ENCODE measurements at places on chromosomes 16 and 17. TPM values are rescaled to one million over a fixed set of nuclear protein-coding genes. Genes with fewer than 3 reads are reported as not detected.

CLEC10A gene
- 7.7 TPM for total RNA-seq

DNA sequence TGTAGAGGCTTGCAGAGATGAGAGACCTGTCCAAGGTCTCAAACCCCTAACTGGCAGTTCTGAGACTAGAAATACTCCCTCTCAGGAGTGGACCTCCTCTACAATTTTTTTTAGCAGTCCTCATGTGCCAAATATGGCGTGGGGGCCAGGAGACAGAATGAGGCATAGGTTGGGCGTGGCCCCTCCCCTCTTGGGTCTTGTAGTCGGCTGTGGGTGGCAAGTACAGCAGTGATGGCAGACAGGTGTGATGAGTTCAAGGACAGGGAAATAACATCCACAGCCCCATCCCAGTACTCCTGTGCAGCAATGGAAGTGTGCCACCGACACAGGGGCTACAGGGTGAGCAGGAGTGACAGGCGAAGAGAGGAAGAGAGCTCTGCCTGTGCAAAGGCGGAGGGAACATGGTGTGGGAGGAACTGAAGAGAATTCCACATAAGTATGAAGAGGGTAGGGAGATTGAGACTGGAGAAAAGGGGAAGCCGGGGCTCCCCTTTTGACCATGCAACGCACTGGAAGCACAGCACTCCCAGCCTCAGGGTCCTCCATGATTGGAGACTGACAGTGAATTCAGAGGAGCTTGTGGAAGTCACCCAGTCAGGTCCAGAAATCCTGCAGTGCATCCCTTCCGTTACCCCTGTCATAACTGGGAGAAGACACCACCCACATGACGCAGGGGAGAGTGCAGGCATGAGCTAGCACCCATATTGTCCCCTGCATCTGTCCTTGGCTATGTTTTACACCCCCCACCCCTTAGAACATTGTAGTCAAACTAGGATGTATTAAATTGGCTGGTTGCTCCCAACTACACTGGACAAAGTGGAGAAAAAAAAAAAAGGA, 14.8 kb upstream of the CETP start:
- H3K27ac ChIP-seq, result no peak overlapping the region
- no peak overlapping the region for H3K4me3 ChIP-seq
- no peak for DNase-seq
- peaks cover 3% of the 10 kb centered on the region for H3K36me3 ChIP-seq
- H3K4me1 ChIP-seq, result no peaks in the 10 kb centered on the region

RCVRN gene
- 1.0 TPM for total RNA-seq

DNA sequence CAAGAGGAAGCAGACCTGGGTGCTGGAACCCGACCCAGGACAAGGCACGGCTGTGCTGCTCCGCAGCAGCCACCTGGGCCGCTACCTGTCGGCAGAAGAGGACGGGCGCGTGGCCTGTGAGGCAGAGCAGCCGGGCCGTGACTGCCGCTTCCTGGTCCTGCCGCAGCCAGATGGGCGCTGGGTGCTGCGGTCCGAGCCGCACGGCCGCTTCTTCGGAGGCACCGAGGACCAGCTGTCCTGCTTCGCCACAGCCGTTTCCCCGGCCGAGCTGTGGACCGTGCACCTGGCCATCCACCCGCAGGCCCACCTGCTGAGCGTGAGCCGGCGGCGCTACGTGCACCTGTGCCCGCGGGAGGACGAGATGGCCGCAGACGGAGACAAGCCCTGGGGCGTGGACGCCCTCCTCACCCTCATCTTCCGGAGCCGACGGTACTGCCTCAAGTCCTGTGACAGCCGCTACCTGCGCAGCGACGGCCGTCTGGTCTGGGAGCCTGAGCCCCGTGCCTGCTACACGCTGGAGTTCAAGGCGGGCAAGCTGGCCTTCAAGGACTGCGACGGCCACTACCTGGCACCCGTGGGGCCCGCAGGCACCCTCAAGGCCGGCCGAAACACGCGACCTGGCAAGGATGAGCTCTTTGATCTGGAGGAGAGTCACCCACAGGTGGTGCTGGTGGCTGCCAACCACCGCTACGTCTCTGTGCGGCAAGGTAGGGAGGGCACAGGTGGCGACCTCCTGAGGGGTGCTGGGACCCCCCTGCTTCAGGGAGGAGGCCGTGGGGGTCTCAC, 667 bp downstream of the FSCN2 start:
- no peaks in the 10 kb centered on the region for H3K27me3 ChIP-seq
- DNase-seq, result no peak
- no peak overlapping the region for H3K27ac ChIP-seq
- H3K4me3 ChIP-seq, result no peak overlapping the region
- no peaks in the 10 kb centered on the region for H3K4me1 ChIP-seq
- no peaks in the 10 kb centered on the region for H3K36me3 ChIP-seq

DNA sequence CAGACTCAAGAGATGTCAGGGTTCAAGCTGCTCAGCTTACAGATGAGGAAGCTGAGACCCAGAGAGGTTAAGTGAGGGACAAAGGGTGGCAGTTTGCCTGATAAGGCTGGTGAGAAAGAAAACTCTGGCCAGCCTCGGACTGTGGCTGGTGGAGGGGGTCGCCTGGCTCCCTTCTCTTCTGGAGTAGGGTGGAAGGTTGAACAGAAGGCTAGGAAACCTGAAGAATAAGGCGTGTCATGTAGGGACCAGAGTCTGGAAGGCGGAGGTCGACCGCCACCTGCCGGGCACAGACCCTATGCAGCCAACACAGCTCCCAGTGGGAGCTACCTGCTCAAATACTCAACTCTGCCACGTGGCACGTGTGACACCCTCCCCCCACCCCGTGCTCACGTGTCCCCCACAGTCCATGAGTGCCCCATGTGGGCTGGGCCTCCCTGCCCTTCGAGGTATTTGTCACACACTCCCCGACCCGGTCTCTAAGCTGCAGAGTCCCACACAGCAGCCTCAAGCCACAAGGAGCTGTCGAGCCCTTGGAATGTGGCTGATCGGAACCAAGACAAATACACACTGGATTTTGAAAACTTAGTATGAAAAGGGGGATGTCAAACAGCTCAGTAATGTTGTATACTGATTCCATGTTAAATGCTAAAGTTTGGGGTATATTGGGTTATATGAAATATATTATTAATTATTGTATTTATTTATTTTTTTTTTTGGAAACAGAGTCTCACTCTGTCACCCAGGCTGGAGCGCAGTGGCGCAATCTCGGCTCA, 11.8 kb downstream of the HID1 start:
- no peaks in the 10 kb centered on the region for H3K4me1 ChIP-seq
- H3K27ac ChIP-seq, result no peak overlapping the region
- H3K27me3 ChIP-seq, result no peaks in the 10 kb centered on the region
- no peak overlapping the region for H3K4me3 ChIP-seq
- DNase-seq, result no peak

DNA sequence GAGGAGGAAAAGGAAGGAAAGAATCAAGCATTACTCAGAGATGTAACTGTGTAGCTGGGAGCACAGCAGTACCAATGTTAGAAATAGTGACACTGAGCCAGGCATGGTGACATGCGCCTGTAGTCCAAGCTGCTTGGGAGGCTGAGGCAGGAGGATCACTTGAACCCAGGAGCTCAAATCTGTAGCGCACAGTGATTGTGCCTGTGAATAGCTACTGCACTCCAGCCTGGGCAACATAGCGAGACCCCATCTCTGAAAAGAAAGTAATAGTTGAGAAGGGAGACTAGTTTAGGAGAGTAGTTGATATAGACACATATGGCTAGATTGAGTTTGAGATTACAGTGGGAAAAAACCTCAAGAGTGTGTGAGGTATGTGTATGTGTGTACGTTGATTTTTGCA, 17.8 kb downstream of the MAP3K3 start:
- no peak for DNase-seq
- H3K36me3 ChIP-seq, result peaks cover 5% of the 10 kb centered on the region
- no peaks in the 10 kb centered on the region for H3K4me1 ChIP-seq
- H3K4me3 ChIP-seq, result no peak overlapping the region

DNA sequence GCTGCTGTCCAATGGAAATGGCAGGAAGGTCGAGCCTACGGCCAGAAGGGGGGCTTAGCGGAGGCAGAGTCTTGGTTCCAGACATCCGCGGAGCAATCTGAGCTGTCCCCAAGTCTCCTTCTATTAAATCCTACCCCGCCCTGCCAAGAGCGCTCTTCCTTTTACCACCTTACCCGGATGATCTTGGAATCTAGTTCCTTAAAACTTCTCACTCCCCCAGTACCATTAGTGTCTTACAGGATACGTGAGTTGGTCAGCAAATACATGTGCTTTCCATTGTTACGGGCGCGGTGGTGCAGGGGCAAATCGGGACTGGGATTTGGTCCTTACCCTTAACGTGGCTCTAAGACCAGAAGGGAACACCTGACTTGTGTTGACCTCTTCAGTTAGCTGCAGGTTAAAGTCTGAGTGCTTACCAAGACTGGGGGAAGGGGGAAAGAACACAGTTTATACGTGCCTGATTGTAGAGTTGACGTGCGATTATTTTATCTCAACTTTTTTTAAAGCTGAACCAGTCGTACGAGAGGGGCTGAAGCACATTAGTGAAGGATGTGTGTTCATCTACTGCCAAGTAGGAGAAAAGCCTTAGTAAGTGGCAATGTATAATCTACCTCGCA, 495 bp downstream of the TXNDC17 start:
- no peaks in the 10 kb centered on the region for H3K27me3 ChIP-seq
- DNase-seq, result no peak
- H3K36me3 ChIP-seq, result no peaks in the 10 kb centered on the region
- H3K27ac ChIP-seq, result no peak overlapping the region
- peak overlapping the region; percentile 63 for H3K4me3 ChIP-seq
- H3K4me1 ChIP-seq, result no peaks in the 10 kb centered on the region

DNA sequence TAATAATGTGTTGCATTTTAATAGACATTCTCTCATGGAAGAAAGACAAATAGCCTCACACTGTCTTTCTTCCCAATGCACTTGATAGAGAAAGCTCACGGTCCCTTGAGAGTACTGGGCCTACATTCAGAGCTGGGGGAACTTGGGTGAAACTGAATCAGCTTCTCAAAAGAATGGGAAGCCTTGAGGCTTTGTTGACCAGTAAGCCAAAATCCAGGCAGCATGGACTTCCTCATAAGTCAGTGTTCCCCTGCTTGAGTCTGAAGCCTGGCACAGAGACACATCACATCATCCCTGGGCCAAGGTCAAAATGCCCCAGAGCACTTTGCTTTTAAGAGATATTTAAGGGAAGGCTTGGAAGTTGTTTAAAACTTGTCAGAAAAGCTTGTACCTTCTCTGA, 302.2 kb upstream of the SALL1 start:
- no peaks in the 10 kb centered on the region for H3K27me3 ChIP-seq
- DNase-seq, result no peak
- H3K27ac ChIP-seq, result no peak overlapping the region
- H3K4me3 ChIP-seq, result no peak overlapping the region
- H3K4me1 ChIP-seq, result no peaks in the 10 kb centered on the region

Data from aorta (tissue), 5 donors.